ENCODE measurements at places on chromosomes 7 and 10. TPM values are rescaled to one million over a fixed set of nuclear protein-coding genes. Genes with fewer than 3 reads are reported as not detected.

Gene MMD2
- not detected for polyA plus RNA-seq

Gene SPDYE6
- polyA plus RNA-seq, result not detected

GRCh38 chr10:120609006-120609405 lies 152.0 kb downstream of the PLPP4 start:
- H3K36me3 ChIP-seq, result no peaks in the 10 kb centered on the region
- H3K27ac ChIP-seq, result no peak overlapping the region
- H3K27me3 ChIP-seq, result no peaks in the 10 kb centered on the region
- H3K4me3 ChIP-seq, result no peak overlapping the region
- H3K4me1 ChIP-seq, result peaks cover 7% of the 10 kb centered on the region

GRCh38 chr10:113496111-113497109 lies 56.4 kb upstream of the HABP2 start:
- no peaks in the 10 kb centered on the region for H3K4me1 ChIP-seq
- H3K36me3 ChIP-seq, result no peaks in the 10 kb centered on the region
- DNase-seq, result no peak
- no peaks in the 10 kb centered on the region for H3K27me3 ChIP-seq
- no peak overlapping the region for H3K4me3 ChIP-seq

Gene ITGA8
- not detected for polyA plus RNA-seq

Gene CDHR1
- polyA plus RNA-seq, result 0.02 TPM

DNA sequence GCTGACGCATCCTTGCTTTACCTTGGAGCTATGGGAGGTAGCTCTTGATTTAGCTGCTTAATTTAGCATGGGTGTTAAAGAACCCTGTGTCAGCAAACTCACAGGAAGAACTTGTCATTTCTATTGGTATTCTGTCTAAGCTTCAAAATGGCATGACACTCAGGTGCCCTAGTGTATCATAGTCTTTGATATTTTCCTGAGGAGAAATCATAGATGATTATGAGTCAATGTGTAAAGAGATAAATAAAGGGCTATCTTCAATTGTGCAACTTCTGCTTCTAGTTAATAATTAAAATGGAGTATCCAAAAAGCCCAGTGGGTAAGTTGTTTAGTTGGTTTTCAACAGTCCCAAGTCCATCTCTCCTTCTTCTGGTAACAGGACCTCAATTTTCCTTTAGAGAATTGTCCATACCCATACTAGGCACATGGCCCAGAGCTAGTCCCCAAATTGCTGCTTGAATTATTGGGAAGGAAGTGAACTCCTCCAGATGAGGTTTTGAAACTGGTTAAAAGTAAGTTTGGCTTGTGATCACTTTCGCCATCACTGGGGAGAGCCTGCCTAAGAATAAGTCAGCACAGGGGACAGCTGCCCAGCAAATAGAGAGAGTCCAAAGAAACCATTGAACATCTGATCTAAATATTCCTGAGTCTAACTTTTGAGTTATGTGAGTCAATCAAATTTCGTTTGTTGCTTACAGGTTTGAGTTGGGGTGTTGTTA lies 169.0 kb upstream of the PHYHIPL start:
- H3K4me3 ChIP-seq, result no peak overlapping the region
- no peak for DNase-seq
- H3K36me3 ChIP-seq, result no peaks in the 10 kb centered on the region
- no peak overlapping the region for H3K27ac ChIP-seq
- peaks cover 2% of the 10 kb centered on the region for H3K4me1 ChIP-seq
- H3K27me3 ChIP-seq, result 0 out of 2 replicates have a peak, but pooled peaks cover 4% of the 10 kb centered on the region

- no peaks in the 10 kb centered on the region for H3K27me3 ChIP-seq
- DNase-seq, result no peak
- H3K4me3 ChIP-seq, result no peak overlapping the region
- no peak overlapping the region for H3K27ac ChIP-seq
- H3K4me1 ChIP-seq, result no peaks in the 10 kb centered on the region
- H3K36me3 ChIP-seq, result no peaks in the 10 kb centered on the region
These were observed 194.9 kb downstream of the DIP2C start for GRCh38 chr10:494556-494955.

GRCh38 chr7:26616235-26616634 lies 248.2 kb downstream of the SKAP2 start:
- no peak overlapping the region for H3K27ac ChIP-seq
- H3K4me1 ChIP-seq, result no peaks in the 10 kb centered on the region
- no peak overlapping the region for H3K4me3 ChIP-seq
- no peak for DNase-seq
- no peaks in the 10 kb centered on the region for H3K36me3 ChIP-seq
- no peaks in the 10 kb centered on the region for H3K27me3 ChIP-seq

GRCh38 chr10:132077091-132077490 lies 11.3 kb downstream of the JAKMIP3 start:
- DNase-seq, result no peak
- no peaks in the 10 kb centered on the region for H3K36me3 ChIP-seq
- no peak overlapping the region for H3K27ac ChIP-seq
- no peaks in the 10 kb centered on the region for H3K27me3 ChIP-seq

GRCh38 chr7:156747718-156748117 lies 107.1 kb downstream of the RNF32 start:
- DNase-seq, result no peak
- H3K4me3 ChIP-seq, result no peak overlapping the region
- no peak overlapping the region for H3K27ac ChIP-seq
- no peaks in the 10 kb centered on the region for H3K4me1 ChIP-seq
- no peaks in the 10 kb centered on the region for H3K27me3 ChIP-seq

Gene PRRT4
- 3.4 TPM for polyA plus RNA-seq

- H3K27ac ChIP-seq, result no peak overlapping the region
- H3K4me3 ChIP-seq, result no peak overlapping the region
- H3K36me3 ChIP-seq, result no peaks in the 10 kb centered on the region
- DNase-seq, result no peak
These were observed 36.0 kb downstream of the ABCA13 start for GRCh38 chr7:48207155-48207675.

GRCh38 chr7:101999393-101999792 lies 182.0 kb downstream of the CUX1 start:
- H3K4me3 ChIP-seq, result no peak overlapping the region
- no peaks in the 10 kb centered on the region for H3K36me3 ChIP-seq
- H3K27me3 ChIP-seq, result no peaks in the 10 kb centered on the region
- no peak for DNase-seq
- peaks cover 27% of the 10 kb centered on the region for H3K4me1 ChIP-seq
- no peak overlapping the region for H3K27ac ChIP-seq

Gene TMEM196
- not detected for polyA plus RNA-seq

- H3K4me1 ChIP-seq, result no peaks in the 10 kb centered on the region
- H3K36me3 ChIP-seq, result peaks cover 70% of the 10 kb centered on the region
- H3K27me3 ChIP-seq, result no peaks in the 10 kb centered on the region
- no peak overlapping the region for H3K27ac ChIP-seq
These were observed 41.4 kb downstream of the ZRANB1 start for GRCh38 chr10:124983321-124983720.

GRCh38 chr10:132579027-132579859 lies 41.7 kb downstream of the INPP5A start:
- no peak overlapping the region for H3K27ac ChIP-seq
- no peak overlapping the region for H3K4me3 ChIP-seq
- H3K27me3 ChIP-seq, result no peaks in the 10 kb centered on the region
- peaks cover 22% of the 10 kb centered on the region for H3K4me1 ChIP-seq
- DNase-seq, result no peak
- H3K36me3 ChIP-seq, result no peaks in the 10 kb centered on the region

Gene PPP1R17
- not detected for polyA plus RNA-seq

DNA sequence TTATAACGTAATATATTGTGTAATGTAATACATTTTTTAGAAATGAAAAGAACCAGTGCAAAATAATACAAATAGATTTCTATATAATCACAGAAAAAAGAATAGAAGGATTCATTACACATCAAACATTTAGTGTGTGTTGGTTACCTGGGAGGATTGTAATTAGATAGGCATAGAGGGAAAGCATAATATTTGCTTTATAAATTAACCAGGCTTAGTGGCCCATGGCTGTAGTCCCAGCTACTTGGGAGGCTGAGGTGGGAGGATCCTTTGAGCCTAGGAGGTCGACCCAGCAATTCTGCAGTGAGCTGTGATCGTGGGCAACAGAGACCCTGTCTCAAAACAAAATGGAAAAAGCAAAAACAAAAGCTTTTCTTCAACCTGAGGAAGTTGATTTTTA lies 5.0 kb upstream of the CNOT4 start:
- no peak overlapping the region for H3K27ac ChIP-seq
- H3K27me3 ChIP-seq, result no peaks in the 10 kb centered on the region
- H3K36me3 ChIP-seq, result no peaks in the 10 kb centered on the region
- no peak overlapping the region for H3K4me3 ChIP-seq
- no peaks in the 10 kb centered on the region for H3K4me1 ChIP-seq
- no peak for DNase-seq

DNA sequence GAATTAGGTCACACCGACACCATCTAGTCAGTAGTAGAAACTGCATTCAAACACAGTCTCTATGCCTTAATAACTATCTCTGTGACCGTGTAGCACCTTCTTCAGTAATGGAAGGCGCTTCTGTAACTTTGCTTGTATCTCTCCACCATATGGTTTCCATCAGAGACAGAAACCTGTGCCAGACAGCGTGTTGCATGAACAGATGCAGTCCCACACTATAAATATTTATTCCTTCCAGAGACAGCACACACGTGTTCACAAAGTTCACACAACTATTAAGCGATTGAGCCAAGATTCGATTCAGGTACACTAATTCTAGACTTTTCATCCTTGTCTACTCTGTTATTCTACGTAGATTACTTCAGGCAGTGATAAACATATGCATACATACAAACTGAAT lies 873.9 kb upstream of the MBL2 start:
- H3K36me3 ChIP-seq, result no peaks in the 10 kb centered on the region
- no peak overlapping the region for H3K27ac ChIP-seq
- H3K4me1 ChIP-seq, result no peaks in the 10 kb centered on the region
- peak; percentile 13 for DNase-seq

Gene IFIT2
- 1.2 TPM for polyA plus RNA-seq

Gene TUBB8
- polyA plus RNA-seq, result 0.13 TPM

DNA sequence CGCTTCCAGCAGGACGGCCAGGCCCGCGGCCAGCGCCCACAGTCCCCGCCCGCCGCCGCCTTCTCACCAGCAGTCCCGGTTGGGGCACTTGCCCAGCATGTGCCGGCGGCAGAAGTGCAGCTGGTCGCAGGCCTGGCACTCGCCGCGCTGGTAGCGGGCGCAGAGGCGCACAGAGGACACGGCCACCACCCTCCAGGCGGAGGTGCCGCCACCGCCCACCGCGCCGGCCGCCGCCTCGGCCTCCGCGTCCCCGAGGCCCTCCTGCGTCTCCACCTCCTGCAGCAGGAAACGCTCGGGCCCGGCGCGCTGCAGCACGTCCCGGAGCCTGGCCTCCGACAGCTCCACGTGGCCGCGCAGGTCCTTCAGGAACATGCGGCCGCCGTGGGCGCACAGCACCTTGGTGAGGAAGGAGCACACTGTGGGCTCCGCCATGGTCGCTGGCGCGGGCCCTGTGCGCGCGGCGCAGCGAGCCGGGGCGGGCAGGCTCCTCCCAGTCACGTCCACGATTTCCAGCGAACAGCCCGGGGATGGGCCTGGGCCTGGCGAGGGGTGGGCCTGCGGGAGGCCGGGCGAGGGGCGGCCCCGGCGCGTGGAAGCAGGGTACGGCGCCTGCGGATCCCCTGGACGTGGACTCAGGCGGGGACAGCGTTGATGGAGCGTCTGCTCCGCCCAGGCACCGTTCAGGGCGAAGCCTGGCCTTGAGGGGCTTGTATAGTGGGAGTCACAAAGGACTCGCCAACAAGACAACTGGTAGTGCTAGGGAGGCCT lies at the start of gene ZC3HAV1L:
Gene ZC3HAV1L (minus strand): TSS at position 457 of the 768 bp plus-strand sequence. CDS start 25 bp downstream, at position 432.
- peaks cover 21% of the 10 kb centered on the region for H3K36me3 ChIP-seq
- peak within 1 kb of the TSS; percentile 69 for H3K4me3 ChIP-seq
- DNase-seq, result peak; percentile 99

- peaks cover 2% of the 10 kb centered on the region for H3K4me1 ChIP-seq
- no peak overlapping the region for H3K4me3 ChIP-seq
- no peaks in the 10 kb centered on the region for H3K36me3 ChIP-seq
- H3K27ac ChIP-seq, result peak overlapping the region; percentile 64
- H3K27me3 ChIP-seq, result no peaks in the 10 kb centered on the region
These were observed 190.1 kb downstream of the SUGCT start for GRCh38 chr7:40324914-40325313.

- no peak overlapping the region for H3K27ac ChIP-seq
- peaks cover 70% of the 10 kb centered on the region for H3K36me3 ChIP-seq
- no peaks in the 10 kb centered on the region for H3K27me3 ChIP-seq
- H3K4me1 ChIP-seq, result 0 out of 2 replicates have a peak, but pooled peaks cover 4% of the 10 kb centered on the region
- no peak for DNase-seq
These were observed 16.9 kb downstream of the CUTC start for GRCh38 chr10:99748823-99749451.

Gene IRF5
- 0.62 TPM for polyA plus RNA-seq

Gene ZNF775
- 4.6 TPM for polyA plus RNA-seq

DNA sequence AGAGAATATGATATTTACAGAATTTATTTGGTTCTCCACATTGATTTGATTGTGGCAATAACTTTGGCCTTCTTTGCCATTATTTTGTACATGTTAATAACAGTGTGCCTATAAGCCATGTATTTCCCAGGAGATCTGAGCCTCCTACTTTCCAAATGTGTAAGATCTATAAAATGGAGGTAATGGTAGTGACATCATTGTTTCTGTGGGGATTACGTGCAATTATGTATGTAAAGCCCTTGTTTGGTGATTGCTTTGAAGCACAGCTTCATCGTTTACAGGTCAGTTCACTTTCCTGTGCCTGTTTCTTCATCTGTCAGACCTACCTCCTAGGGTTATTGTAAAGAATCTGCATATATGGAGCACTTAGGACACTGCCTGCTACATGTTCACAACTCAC lies 17.3 kb downstream of the YAE1 start:
- H3K27ac ChIP-seq, result no peak overlapping the region
- DNase-seq, result no peak
- H3K4me3 ChIP-seq, result no peak overlapping the region
- H3K4me1 ChIP-seq, result no peaks in the 10 kb centered on the region
- peaks cover 2% of the 10 kb centered on the region for H3K36me3 ChIP-seq

GRCh38 chr10:59844436-59844835 lies 61.9 kb downstream of the CCDC6 start:
- no peaks in the 10 kb centered on the region for H3K4me1 ChIP-seq
- DNase-seq, result no peak
- no peak overlapping the region for H3K4me3 ChIP-seq
- H3K27ac ChIP-seq, result no peak overlapping the region
- H3K27me3 ChIP-seq, result no peaks in the 10 kb centered on the region

DNA sequence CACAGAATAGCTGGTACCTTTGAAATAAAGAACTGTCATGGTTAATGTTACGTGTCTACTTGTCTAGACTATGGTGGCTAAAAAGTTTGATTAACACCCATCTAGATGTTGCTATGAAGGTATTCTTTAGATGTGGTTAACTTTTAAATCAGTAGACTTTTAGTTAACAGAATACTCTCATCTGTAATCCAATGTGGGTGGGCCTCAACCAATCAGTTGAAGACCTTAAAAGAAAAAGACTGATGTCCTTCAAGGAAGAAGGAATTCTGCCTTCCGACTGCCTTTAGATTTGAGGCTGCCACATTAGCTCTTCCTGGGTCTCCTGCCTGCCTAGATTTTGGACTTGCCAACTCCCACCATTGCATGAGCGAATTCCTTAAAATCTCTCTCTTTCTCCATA lies 113.0 kb upstream of the CACUL1 start:
- no peak overlapping the region for H3K27ac ChIP-seq
- no peak overlapping the region for H3K4me3 ChIP-seq
- no peak for DNase-seq
- H3K27me3 ChIP-seq, result no peaks in the 10 kb centered on the region
- no peaks in the 10 kb centered on the region for H3K36me3 ChIP-seq
